Forelimb muscle (tissue), 1 donor: ENCODE measurements at places on chromosomes 16 and 17. TPM values are rescaled to one million over a fixed set of nuclear protein-coding genes. Genes with fewer than 3 reads are reported as not detected.

The ZNF629 gene
- polyA plus RNA-seq: 12.3 TPM

The NHLRC4 gene
- polyA plus RNA-seq: 0.99 TPM

The LDHD gene
- 3.0 TPM for polyA plus RNA-seq

The KCNJ2 gene
- 4.7 TPM for polyA plus RNA-seq

The TTLL6 gene
- polyA plus RNA-seq: not detected

The OTOP2 gene
- not detected for polyA plus RNA-seq
